ENCODE measurements at places on chromosomes 6 and 20. TPM values are rescaled to one million over a fixed set of nuclear protein-coding genes. Genes with fewer than 3 reads are reported as not detected.
A peak's percentile ranks its signal among the peaks of the same experiment; 100 is the strongest.

DNA sequence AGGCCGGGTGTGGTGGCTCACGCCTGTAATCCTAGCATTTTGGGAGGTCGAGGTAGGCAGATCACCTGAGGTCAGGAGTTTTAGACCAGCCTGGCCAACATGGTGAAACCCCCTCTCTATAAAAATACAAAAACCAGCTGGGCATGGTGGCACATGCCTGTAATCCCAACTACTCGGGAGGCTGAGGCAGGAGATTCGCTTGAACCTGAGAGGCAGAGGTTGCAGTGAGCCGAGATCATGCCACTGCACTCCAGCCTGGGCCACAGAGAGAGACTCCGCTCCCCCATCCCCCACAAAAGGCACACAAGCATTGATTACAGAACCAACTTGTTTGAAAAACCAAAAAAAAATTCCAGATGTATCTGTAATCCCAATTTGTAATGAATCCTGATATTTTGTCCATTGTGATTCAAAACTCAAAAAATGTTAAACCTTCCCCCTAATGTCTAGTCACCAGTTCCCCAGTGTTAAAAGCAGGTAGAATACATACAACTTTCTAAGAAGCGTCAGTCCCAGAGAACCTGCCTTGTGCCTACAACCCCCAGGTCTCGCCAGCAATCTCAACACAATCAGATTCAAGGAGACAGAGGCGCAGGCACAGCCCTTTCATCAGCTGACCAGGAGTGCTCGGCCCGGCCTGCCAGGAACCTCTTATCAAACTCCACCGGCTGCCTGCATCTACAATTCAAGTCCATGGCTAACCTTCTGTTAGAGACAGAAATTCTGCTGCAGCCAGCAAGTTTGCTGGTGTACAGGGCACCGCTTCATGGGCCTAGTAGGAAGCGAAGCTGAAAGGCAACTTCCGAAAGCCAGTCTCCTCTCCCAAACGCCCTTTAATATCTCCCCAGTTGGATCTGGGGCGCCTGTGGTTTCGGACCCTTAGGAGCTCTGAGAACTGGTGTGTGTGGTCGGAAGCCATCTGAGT, 2.1 kb downstream of the EZR start:
- no peaks in the 10 kb centered on the region for H3K36me3 ChIP-seq
- peak overlapping the region; percentile 91 for H3K27ac ChIP-seq
- peak overlapping the region; percentile 43 for H3K4me3 ChIP-seq
- peak; percentile 73 for DNase-seq
- H3K27me3 ChIP-seq, result no peaks in the 10 kb centered on the region
- H3K4me1 ChIP-seq, result peaks cover 32% of the 10 kb centered on the region

DNA sequence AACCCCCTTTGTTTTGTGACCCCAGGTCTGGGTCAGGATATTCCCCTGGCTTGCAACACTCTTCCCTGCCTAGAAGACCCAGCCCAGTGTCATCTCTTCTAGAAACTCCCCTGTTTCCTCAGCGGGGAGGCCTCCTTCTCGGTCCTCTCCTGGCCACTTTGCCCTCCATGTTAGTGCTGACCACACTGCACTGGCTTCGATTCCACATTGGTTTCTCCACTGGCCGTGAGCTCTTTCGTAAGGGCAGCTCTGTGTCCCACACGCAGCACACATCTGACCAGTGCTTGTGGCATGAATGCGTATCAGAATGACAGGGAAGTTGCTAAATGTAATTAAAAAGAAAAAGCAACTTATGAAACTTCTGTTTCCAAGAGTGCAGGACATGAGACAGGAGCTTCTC, 49.4 kb upstream of the FNDC1 start:
- H3K27ac ChIP-seq, result peak overlapping the region; percentile 60
- H3K4me3 ChIP-seq, result no peak overlapping the region
- DNase-seq, result no peak
- peaks cover 20% of the 10 kb centered on the region for H3K4me1 ChIP-seq
- H3K27me3 ChIP-seq, result no peaks in the 10 kb centered on the region

GRCh38 chr20:48624315-48625020, 203.3 kb downstream of the PREX1 start:
- no peak for DNase-seq
- H3K27ac ChIP-seq, result no peak overlapping the region
- H3K4me1 ChIP-seq, result peaks cover 3% of the 10 kb centered on the region
- no peaks in the 10 kb centered on the region for H3K36me3 ChIP-seq
- H3K27me3 ChIP-seq, result no peaks in the 10 kb centered on the region

DNA sequence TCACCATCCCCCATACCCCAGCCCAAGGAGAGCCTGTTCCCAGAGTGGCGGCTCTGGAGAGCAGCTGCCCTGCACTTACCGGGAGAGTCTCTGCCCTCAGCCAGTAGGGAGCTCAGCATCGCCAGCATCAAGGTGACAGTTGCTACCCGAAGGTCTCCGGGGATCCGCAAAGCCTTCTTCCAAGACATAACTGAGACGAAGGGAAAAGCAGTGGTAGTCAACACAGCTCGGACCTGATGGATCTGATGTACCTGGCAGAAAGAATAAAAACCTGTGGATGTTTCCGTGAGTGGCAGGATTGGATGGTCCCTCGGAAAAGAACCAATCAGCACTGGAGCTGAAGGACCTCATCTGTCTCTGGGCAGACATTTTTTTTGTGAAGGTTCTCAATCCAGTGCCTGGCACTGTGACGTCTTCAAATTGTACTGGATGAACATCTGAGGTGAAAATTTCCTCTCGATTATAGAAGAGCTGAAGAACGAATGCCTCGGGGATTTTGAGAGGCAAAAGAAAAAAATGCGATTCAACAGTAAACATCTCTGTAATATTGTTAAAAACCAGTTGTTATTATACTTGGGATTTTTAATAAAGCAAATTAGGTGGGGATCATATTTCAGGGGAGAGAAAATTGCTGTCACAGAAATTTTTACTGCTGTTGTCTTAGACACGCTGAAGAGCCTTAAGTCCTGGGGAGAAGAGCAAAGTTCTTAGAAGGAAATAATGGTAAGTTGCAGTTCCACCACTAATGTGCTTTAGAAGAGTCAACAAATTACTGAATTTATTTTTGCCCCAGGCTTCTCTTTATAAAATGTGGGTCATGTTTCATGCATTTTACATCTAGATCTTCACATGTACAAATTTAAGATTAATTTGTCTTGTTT, at the start of gene HLA-DQB1:
Gene HLA-DQB1, minus strand, starts transcription at position 238 of the 881 bp plus-strand sequence. Its CDS starts 50 bp downstream, at position 188.
- H3K27ac ChIP-seq, result no peak within 1 kb of the TSS
- no peaks in the 10 kb centered on the region for H3K27me3 ChIP-seq
- no peak within 1 kb of the TSS for H3K4me3 ChIP-seq
- DNase-seq, result no peak
- H3K36me3 ChIP-seq, result no peaks in the 10 kb centered on the region

EBF4 gene
- polyA plus RNA-seq, result 14.1 TPM

APOBEC2 gene
- 0.38 TPM for polyA plus RNA-seq

All from adrenal gland (tissue), 19 donors.